Aortic smooth muscle cell (primary cell): ENCODE measurements at places on chromosomes 2 and 18. TPM values are rescaled to one million over a fixed set of nuclear protein-coding genes. Genes with fewer than 3 reads are reported as not detected.

Gene NPAS2
- total RNA-seq: 7.3 and 8.3 TPM in 2 replicates

Gene CNTNAP5
- not detected in 2 replicates for total RNA-seq

Gene ARHGAP25
- 0.50 and 0.92 TPM in 2 replicates for total RNA-seq

Gene CYTIP
- 1.7 and 2.4 TPM in 2 replicates for total RNA-seq

Gene STK25
- total RNA-seq: 123 and 138 TPM in 2 replicates

Gene UNC50
- 51.3 and 59.0 TPM in 2 replicates for total RNA-seq

Gene RAB17
- 0.26 and 0.31 TPM in 2 replicates for total RNA-seq

Gene THSD7B
- total RNA-seq: 0.40 and 0.81 TPM in 2 replicates

Gene GKN2
- total RNA-seq: not detected in 2 replicates

Gene DNAH7
- total RNA-seq: 1.2 and 1.7 TPM in 2 replicates
